ENCODE measurements at places on chromosomes 16 and 17.
A peak's percentile ranks its signal among the peaks of the same experiment; 100 is the strongest.

DNA sequence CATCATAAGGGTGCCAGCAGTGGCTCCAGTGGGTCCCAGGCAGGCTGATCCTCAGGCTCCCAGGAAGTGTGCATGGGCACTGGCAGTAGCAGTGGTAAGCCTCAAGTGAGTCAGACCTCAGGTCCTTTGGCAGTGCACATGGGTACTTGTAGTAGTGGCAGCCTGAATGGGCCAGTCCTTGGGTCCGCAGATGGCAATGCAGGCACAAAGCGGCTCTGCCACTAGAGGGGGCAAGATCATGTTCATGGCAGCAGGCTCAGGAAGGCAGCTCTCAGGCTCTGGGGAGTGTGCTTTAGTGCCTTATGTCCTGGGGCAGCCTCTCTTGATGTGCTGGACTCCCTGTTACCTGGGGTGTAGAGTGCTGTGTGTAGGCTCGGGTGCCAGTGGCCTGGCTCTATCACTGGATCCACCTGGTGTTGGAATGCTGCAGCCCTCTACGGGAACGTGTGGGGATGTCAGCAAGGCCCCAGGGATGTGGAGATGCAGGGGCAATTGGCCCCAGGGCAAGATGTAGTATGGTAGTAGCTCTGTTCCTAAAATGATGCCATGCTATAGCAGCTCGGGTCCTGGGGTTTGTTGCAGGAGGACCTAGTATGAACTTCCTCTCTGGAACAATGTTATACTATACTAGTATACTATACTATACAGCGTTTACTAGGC is 11.0 kb downstream of the ACSM3 start:
- peak; percentile 81 for DNase-seq

DNA sequence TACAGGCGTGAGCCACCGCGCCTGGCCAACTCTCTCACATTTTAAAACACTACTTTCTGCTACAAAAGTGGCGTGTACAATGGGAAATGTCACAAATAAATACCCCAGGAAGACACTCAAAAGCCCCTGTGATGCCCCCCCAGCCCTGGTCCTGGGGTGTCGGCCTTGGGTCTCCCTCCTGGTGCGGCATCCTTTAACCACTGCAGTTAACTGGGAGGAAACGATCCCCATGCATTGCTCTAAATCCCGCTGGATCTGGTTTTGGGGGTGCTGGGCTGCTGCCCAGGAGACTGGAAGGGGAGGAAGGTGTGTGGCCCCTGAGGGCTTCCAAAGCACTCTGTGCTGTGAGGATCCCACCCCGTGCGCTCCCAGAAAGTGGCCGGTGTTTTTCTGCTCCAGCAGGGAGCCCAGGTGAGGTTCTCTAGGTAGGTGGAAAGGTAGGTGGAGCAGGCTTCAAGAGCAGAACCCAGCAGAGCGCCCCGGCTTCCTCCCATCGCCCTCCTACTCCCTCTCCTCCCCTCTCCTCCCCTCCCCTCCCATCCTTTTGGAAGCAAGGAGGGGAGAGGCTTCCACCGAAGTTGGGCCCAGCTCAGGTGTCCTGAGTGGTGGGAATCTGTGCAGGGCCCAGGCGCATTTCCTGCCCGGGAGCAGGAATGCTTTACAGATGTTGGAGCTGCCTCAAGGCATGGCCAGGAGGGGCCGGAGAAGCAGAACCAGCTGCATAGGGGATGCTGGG is 363.3 kb downstream of the SEC14L1 start:
- no peak for DNase-seq

DNA sequence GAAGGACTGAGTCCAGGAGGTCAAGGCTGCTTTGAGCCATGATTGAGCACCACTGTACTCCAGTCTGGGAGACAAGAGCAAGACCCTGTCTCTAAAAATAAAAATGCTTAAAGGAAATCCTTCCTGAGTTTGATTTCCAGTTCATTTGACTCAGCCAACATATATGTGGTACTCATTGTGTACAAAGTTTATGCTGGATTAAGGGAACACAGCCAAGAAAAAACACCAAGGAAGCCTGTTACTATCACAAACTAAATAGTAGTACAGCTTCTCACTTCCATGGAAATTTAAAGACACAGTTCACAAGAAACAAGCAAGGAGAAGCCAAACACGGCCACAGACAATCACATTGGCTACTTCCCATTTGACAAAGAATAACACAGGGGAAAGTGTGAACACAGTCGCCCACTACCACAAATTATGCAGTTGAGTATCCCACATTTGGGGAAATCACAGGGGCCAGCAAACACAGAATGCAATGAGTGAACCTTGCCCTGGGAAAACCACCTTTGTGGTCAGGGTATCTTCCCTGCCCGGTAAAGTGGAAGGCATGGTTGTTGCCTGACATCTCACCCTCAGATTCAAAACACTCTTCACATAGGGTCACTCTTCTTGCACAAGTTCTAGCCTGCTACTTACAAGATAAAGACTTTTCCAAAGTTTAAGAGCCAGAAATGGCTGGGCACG is 14.5 kb downstream of the TEX14 start:
- DNase-seq: no peak

GRCh38 chr17:18968945-18969887 is 17.3 kb downstream of the SLC5A10 start:
- DNase-seq: no peak

DNA sequence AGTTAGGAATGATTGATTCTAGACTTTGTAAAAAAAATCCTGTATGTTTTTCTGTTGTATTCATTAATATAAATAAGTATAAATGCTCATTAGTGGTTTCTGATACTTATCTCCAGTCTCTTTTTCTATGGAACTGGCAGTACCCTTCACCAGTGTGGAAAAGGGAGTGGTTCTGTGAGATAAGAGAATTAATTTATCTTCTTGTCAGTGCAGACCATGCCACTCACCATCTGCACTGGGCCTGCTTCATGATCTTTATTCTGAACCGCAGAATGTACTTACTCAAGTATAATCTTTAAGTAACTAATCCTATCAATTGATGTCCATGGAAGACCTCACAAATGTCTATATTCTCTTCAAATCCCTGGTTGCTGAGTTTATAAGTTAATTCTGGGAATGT is 836.1 kb upstream of the CDH8 start:
- no peak for DNase-seq

DNA sequence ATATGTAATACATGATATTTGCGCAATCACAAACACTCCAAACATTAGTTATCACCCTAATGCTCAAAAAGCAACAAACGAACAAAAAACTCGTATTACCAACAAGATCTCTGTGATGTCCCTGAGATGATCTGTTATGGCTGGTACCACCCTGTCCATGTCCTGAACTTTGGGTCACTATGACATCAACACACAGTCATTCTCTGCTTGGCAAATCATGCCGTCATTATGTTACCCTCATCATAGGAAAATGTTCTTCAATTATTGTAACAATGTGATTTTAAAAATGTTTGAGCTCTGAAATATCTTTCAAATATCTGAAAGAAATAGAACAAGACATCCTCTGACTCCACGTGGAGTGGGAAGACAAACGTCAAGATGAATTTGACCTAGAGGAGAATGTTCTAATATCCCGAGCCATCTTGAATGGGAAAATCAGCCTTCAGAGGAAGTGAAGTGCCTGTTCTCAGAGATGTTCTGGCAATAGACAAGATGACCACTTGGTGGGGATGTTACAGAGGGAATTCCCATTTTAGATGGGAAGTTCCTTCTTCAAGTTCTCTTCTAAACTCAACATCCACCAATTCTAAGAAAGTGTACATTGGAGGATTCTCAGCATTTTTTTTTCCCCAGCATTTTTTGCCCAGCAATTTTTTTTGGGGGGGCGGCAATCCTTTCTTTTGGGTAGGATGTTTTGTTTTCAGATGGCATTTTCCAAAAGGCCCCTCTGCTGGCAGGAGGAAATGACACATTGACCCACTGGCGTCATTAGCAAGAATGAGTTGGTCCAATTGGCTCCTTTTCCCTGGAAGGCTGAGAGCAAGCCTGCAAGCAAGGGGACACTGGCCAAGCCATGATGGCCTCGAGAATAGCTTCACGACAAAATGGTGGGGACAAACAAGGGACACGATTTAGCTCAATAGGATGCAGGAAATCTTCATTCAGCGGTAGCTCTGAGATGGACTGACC is 3.7 kb upstream of the HSD17B2 start:
- DNase-seq: peak; percentile 73

DNA sequence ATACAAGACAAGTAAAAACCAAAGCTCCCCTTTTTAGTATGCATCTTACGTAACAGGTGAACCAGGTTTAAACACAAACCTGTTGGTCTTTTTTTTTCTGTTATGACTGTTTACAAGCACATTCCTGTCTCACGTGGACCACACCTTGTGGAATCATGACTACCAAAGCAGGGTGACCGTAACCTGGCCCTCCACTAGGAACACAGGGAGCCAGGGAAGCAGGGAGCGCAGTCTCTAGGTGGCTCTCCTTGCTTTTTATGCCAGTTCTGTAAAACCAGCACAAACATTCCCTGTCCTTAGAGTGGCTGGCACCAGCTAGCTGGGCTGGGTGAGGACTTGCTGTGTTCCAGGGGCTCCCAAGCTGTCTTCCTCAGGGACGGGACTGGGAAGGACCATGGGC is 44.1 kb downstream of the DDX19A start:
- no peak for DNase-seq

DNA sequence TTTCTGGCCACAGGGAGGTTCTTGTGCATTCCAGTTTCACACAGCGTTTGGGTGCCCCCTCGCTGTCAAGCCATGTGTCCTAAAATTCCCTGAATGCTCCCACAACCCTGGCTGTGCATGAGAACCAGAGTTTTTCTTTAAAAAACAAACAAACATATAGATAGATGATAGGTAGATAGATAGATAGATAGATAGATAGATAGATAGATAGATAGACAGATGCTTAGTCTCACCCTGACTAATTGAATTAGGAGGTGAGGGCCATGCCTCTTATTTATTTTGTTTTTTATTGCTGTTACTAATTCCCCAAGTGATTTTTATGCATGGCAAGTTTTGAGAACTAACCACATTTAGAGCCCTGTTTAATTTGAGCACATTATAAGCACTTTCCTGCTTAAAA is 32.2 kb downstream of the PRSS54 start:
- DNase-seq: no peak

- DNase-seq: no peak
Measured at GRCh38 chr17:75683583-75683982, 16.4 kb downstream of the SAP30BP start.

GRCh38 chr17:60664022-60664421 is 13.6 kb upstream of the BCAS3 start:
- DNase-seq: no peak

DNA sequence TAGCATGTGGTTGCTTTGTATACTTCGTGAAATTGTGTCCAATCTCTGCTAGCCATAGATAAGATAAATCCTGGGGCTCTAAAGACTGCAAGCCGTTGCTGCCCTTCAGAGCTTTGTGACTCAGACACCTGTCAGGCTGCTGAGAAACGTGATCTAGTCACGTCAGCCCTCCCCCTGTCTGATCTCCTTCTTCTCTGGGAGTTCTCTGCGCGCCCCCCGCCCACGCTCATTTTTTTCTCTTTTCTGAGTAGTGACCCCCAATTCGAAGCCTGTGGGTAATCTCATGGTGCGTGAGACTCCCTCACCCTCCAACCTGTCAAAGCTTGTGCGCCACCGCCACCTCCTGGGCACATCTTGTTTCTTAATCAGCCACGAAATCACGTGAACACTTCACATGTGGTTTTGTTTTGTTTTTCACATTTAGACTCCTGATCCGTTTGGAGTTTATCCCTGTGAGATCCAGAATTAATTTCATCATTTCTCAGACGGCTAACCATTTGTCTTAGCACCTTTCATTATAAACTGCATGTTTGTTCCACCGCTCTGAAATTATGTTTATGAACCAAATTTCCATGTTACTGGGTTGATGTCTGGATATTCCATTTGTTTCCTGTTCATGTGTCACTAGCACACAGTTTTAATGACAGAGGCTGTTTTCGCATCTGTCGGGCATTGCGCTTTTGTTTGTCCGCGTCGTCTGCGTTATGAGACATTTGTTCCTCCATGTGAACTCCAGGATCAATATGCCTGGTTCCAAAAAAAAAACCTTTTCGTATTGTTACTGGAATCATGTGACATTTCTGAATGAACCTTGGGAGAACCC is 977 bp upstream of the ZNF778 start:
- peak; percentile 83 for DNase-seq

- no peak for DNase-seq
Measured at GRCh38 chr17:5585836-5586521, 1.7 kb upstream of the NLRP1 start.

- no peak for DNase-seq
Measured at GRCh38 chr16:77762262-77762661, 26.1 kb upstream of the VAT1L start.

DNA sequence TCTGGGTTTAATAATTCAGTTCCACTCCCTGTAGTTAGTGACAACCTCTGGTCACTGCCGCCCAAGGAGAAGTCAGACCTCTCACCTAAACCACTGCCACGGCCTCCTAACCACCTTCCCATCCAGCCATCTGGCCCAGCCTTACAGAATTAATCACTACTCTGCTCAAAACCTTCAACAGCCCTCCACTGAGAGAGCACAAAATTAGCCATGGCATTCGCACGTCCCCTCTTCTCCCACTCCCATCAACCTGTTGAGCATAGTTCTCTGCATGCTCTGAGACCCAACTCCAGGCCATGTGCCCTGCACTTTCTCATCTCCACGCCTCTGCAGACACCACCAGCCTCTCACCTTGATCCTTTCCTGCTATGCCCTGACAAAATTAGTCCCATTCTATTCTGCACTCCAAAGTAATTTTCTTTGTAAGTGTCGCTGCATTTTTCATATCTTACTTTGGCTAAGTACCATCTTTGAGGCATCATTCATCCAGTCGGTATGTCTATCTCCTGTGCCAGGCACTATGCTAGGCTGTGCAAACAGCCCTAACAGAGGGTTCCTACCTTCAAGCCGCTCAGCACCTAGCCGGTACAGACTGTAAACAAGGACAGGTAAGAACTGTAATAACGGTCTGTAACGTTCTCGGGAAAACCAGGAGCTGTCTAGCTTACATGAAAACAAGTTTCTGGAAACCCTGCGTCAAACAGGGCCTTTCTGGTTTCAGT is 963 bp downstream of the COPRS start:
- no peak for DNase-seq

DNA sequence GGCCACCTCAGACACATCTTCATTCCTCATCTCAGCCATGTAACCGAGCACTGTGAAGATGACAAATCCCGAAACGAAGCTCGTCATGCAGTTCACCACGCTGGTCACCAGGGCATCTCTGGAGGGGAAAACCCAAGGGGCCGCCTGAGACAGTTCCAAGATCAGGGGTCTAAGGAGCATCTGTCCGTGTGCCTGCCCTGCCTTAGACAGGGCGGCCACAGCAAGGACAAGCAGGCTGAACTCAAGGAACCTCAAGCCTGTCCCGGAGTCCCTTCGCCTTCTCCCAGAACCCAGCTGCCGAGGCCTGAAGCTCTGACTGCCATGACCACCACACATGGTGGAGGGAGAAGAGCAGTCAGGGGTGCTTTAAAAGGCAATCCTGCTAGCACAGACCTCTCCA is 22.7 kb downstream of the SLC6A4 start:
- no peak for DNase-seq

DNA sequence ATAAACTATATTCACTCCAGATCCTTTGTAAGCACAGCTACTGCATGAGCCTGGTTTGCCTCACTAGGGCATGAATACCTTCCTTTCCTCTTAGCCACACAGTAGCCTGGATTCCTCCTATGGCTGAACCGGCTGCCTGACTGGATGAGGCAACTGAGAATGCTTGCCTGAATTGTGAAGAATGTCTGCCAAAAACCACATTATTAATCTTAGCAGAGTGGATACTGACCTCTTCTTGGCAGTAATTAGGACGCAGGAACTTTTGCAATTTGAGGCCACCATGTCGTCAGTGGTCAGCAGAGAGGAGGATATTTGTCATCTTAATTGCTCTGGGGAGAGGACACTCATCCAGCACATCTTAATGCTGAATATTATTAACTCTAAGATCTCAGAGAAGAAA is 651.8 kb upstream of the GOT2 start:
- no peak for DNase-seq

Measured in DMS53 (cell line).